ENCODE measurements at places on chromosomes 7 and 10.

DNA sequence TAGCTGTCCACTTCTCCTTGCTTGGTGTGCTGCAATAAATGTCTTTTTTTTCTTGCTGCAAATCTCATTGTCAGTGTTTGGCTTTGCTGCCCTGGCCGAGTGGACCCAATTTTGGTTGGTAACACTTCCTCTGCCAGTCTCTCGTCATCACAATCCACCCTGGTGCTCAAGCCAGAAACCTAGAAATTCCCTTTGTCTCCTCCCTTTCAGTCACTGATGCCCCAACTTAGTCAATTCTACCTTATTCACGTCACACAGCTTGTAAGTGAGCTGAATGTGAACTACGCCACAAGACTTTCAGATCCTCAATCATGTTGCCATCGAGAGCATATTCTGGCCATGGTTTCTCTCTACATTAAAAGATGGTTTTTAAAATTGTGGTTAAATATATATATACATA lies 13.0 kb upstream of the FRA10AC1 start:
- no peak for DNase-seq

DNA sequence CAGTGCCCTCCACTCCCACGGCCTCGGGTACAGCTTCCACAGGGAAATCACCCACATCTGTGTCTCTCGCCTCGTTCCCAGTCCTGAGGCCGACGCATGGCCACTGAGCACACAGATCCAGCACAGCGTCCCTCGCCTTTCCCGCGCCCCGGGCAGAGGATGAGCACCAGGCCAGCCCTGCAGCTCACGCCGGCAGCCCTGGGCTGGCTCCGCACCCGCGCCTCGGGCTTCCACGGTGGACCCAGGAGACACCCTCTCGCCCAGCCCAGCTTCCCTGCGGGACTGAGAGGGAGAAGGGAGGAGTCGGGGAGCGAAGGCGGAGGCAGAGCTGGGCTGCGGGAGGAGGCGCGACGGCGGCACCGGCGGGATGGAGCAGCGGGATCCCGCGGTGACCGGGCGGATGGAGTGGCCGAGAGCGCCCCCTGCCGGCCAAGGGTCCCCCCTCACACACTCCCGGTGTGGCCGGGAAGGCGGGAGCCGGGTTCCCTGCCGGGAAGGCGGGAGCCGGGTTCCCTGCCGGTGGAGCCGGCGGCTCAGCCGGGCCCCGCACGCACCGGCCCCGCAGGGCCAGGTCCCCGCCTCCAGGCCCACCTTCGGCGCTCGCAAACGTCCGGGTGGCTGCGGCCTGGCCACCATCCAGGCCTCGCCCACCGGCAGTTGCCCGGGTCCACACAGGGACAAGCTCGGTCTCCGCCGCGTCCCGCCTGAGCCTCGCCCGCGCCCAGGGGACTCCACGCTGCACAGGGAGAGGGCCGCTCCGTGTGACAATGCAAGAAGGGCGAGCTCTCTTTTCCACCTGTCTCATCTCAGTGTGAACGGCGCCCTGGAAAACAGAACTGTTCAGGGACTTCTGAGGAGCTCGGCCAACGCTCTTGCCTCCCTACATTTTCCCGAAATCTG lies 110.3 kb upstream of the LANCL2 start:
- DNase-seq, result peak; percentile 72

DNA sequence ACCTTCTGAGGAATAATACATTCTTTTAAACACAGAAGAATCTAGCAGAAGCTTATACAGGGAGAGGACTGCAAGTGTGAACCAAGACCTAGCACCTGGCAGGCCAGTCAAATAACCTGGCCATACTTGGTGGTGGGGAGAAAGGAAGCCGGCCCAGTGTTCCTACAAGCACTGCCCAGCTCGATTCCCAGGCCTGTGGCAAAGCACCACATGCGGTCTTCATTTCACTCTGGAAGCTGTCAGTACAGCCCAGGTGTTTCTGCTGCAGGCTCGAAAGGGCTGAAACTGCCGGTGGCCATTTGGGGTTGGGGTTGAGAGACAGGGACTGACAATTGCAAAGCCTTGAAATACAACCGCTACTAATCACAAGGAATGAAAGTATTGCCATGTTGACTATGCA lies 50.8 kb upstream of the EGFR start:
- DNase-seq, result no peak

GRCh38 chr7:22630069-22630468 lies 96.9 kb upstream of the IL6 start:
- DNase-seq, result no peak

DNA sequence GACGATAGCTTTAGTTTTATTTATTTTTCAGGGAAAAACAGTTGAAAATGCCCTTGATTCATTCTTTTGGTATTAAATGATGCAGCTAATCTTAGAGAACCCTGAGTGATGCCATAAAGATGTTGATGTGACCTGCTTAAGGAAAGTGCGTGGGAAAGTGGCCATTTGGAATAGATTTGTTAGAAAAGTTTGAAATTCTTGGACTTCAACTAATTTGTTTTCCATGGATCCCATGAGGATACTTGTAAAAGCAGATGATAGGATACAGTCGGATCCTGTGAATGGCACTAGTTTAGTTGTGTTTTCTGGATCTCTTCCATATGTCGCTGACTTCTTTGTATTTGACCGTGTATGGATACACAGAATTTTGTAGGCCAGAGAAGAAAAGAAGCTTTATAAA lies 69.0 kb downstream of the SEPTIN7 start:
- peak; percentile 36 for DNase-seq

DNA sequence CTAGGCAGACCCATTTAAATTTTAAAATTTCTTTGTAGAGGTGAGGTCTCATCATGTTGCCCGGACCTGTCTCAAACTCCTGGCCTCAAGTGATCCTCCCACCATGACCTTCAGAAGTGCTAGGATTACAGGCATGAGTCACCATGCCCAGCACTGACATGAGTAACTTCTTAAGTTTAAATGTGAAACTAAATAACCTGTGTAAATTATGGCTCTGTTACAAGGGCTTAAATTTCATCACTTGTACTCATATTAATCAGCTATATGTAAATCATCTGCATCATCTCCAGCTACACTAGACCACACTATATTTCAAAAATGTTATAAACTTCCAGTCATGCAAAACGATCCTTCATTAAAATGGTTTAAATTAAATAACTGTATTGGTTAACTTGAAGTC lies 56.1 kb downstream of the ATAD1 start:
- peak; percentile 53 for DNase-seq

DNA sequence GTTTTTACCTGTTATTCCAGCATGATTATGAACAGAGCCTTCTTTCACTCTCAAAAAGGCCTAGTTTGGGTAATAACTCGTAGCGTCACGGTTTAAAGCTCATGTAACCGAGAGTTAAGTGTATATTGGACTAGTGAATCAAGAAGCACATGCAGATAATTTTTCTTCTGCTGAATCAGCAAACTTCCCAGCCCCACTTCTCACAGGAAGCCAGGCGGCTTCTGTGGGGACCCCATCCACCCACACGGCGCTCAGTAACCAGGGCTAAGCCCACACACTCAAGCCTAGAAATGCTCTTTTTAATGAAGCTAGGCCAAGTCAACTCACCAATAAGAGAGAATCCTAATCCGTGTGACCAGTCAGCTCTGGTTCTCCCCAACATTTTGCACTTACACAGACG lies 191.2 kb upstream of the MGMT start:
- DNase-seq, result no peak

DNA sequence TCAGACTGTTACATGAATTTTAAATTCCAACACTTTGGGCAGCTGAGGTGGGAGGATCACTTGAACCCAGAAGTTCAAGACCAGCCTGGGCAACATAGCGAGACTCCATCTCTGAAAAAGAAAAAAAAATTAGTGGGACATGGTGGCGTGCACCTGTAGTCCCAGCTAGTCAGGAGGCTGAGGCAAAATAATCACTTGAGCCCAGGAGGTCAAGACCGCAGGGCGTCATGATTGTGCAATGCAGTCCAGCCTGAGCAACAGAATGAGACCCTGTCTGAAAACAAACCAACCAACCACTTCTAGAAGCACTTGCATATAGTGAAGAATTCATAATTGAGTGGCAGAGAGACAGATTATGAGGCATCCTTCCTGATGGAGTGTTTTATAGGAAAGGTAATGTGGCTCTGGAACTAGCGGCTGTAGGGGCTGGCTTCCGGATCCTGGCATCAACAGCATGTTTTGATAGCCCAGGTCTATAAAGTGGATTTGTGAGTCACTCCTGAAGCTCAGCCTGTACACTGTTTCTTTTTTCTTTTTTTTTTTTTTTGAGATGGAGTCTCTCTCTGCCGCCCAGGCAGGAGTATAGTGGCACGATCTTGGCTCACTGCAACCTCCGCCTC lies 40.3 kb upstream of the RSBN1L start:
- no peak for DNase-seq

DNA sequence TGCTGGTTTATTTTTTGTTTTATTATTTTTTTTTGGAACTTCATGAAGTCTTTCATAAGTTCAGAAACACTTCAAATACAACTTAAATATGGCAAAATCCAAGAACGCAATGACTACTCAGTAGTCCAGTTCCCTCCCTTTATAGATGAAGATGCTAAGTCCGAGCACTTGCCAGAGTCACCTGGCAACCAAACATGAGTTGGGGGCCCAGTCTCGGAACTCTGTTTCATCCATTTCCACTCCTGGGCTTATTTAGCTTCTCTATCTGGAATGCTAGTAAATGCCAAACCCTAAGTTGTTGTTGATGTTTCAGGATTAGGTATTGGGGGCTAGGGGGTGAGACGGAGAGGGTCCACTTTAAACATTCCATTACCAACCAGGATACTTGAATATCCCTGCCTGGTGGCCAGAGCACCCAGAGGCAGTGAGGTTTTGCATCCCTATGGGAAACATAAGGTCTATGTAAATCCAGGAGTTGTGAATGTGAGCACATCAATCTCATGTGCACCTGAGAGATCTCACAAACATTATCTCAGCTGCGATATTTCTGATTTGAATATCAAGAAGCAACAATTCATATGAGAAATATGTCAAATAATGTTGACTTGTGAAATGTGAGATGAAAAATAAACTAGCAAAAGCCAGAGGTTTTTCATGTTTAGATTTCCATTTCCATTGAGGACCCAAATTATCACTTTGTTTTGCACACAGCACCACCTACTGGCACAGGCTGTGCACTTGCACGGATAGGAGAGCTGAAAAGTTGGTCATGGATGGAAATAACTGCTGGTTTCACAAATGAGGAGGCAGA lies 129.3 kb downstream of the PKD1L1 start:
- DNase-seq, result peak; percentile 90

GRCh38 chr7:77550586-77550985 lies 13.5 kb downstream of the PTPN12 start:
- DNase-seq, result peak; percentile 82

- no peak for DNase-seq
Observed at GRCh38 chr7:150954986-150955518, 23.1 kb downstream of the KCNH2 start.

DNA sequence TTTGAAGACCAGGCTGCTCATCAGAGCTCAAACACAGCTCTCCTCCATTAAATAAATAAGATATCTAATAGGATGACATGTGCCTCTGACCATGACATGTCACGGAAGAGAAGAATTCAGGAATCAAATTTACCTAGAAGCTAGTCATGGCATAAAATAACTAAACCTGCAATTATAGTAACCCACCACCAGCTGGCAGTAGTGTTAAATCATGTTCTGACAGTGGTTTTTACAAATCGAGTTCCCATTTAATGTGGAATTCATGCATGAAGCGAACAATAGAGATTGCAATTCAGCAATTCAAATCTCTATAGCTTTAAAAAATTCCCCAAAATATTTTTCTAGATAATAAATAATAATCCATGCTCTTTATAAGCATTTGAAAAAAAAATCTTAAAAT lies 74.6 kb upstream of the IKZF1 start:
- no peak for DNase-seq

GRCh38 chr10:60943316-60944057 lies 498 bp downstream of the RHOBTB1 start:
- peak; percentile 39 for DNase-seq

- no peak for DNase-seq
Observed at GRCh38 chr10:77588886-77589285, 48.7 kb downstream of the KCNMA1 start.

DNA sequence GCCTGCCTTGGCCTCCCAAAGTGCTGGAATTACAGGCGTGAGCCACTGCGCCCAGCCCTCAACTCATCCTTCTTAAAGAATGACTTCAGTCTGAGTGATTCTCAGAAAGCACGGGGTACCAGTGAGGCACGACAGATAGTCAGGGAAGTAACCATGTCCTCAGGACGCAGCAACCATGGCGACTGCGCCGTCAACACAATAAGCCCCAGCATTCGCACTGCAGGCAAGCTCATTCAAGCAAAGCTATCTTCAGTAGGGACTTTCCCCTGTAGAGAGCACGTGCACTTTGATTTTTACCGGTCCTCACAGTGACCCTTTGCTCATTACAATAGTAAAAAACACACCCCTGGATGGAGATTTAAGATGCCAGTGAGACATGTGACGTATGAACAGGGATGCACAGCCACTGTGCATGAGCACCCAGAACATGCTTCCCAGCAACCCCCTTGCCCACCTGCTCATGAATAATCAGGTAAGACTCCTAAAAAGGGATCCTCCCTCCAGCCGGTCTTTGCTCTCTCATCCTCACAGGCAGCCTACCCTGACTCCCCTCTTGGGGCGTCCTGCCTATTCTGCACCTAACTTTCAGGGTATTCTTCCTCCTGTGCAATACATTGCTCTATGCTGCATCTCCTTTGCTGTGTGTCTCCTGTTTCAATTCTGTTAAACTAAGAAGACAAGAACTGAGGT lies 9.1 kb downstream of the WDR86 start:
- no peak for DNase-seq

DNA sequence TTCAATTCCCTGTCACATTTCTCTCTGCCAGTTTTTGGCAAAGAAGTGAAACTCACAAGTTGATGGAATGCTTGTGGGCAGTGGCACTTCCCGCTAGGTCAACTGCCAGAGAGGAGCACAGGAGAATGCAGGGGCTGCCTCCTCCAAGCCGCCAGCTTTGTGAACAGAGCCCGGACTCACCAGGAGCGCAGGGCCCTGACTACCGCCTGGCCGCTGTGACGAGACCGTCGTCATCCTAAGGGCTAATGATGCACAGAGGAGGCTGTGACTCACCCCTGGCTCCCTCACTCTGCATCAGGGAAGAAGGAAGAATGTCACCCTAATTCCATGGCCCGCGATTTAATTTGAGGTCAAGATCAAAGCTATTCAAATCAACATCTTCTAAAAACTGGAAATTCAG lies 123.9 kb downstream of the TAX1BP1 start:
- no peak for DNase-seq

- DNase-seq, result no peak
Observed at GRCh38 chr7:90759710-90760109, 163.6 kb downstream of the CDK14 start.

DNA sequence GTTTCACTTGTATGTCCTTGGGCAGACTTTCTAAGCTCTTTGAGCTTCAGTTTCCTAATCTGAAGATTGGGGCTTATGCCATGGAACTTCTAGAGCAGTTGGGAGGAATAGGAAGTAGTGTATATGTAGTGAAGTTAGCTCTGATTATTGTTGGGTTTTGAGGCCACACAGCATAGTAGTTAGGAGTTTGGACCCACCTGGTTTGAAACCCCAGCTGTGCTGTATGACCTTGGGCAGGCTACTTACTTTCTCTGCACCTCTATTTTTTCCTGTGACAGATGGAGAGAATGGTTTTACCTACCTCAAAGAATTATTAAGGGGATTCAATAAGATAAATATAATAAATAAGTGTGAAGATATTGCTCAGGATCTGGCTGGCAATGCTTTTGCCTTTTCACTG lies 61.4 kb upstream of the ADRB1 start:
- DNase-seq, result no peak

- DNase-seq, result peak; percentile 35
Observed at GRCh38 chr10:122276611-122277208, 5.6 kb downstream of the BTBD16 start.

Data from fibroblast of the aortic adventitia (primary cell).